ENCODE measurements at places on chromosomes 12 and 14.

- DNase-seq = no peak
Measured at GRCh38 chr12:72368298-72368697, 96.1 kb downstream of the TRHDE start.

DNA sequence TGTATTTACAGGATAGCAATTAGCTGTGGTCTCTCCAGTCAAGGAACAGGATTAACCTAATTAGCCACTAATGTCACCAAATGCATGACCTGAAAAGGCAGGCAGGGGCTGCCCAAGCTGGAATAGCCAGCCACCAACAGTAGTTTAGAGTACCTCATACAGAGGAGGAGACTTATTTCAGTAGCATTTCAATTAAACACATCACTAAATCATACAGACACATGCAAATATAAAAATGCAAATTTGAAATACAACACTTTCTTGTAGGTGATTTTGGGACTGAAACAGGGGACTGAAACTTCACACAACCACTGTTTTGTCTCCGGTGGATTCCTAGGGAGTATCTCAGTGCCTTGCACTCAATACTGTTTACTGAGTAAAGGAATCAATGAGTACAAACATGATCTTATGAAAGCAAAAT is 636 bp upstream of the IFNG-AS1 start:
- no peak for DNase-seq

DNA sequence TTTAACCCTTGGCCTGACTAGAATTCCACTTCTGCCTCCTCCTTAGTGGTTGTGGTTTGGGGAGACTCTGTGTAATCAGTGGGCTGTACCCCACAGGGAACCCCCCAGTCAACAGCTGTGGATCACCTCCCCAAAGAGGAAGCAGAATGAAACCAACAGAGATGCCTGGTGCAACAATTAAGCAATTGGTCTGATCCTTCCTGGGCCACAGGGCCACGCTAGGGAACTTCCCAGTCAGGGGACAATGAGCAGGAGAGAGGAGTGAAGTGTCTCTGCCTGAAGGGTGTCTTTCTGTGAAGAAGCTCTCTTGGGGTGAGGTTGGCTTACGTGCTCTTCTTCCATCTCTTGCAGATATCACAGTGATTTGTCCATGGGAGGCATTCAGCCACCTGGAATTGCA is 8.2 kb downstream of the PDE6H start:
- DNase-seq = no peak

DNA sequence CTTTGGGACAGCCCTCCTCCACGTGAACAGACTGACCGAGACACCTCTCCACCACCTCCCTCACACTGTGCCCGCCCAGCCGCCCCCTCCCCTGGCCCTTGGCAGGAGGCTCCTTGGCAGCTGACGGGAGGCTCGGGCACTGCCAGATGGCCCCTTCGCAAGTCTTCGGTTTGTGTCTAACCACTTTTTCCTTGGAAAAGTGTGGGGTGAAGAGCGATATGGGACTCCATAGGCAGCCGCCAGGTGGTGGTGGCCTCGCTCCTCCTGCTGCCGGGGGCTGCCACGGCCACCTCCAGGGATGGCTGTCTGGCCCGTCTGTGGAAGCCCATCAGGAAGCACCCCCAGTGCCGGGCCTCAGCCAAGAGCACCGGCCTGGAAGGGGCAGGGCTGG is 58.7 kb downstream of the LRCOL1 start:
- DNase-seq = no peak

DNA sequence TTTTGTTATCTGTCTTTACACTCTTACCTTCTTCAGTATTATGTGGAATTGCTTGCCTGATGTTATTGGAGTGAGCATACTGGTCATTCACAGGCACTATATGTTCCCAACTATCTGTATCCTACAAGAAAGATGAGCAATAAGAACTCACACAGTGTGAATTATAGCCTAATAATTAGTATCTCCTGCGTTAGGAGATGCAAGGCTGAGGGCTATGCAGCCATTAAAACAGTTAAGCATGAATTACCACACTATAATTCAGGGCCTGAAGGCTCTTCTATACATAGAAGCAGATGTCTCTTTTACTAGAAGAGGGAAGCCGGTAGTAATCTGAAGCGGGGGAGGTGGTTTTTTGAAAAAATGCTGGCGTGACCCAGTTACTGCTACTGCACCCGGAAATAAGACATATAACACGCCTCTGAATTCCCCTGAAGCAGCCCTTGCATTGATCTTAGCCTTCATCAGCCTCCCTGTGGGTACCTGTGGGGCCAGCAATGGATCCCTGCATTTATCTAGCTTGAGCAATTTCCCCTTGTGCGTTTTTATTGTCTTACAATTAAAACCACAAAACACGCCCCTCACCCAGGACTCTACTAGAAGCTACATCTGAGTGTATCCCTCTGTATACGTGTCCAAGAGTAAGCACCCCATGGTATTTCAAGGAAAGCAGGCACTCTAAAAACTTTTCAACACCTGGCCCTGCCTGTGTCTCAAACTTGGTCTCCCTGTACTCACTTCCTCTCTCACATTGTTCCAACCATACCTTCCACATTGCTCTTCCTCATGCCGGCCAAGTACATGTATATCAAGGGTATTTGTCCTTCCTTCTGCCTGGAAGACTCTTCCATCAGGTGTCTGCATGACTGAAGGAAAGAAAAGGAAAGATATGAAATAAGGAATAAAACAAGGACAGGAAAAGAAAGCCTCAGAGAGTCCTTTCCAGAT is 210.9 kb upstream of the ARID2 start:
- DNase-seq = no peak

GRCh38 chr12:19647806-19648556 is 208.7 kb downstream of the AEBP2 start:
- peak; percentile 29 for DNase-seq

DNA sequence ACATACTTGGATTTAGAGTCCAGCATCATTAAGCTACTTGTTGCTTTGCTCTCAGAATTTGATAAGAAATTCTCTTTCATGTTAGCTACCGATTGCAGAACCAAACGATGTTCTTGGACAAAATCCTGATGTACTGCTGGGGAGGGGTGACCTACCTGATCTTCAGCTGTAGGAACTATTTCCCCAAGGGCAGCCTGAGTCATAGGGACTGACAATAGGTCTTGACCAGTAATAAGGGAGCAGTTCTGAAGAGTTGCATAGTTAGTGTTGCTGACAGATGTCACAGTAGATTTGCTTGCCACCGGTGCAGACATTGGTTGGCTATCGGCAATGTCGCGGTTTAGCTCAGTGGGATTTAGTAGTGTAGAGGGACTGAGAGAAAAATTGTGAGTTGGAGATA is 10.6 kb downstream of the SIX4 start:
- no peak for DNase-seq

- peak; percentile 59 for DNase-seq
Measured at GRCh38 chr12:88658009-88658408, 77.7 kb upstream of the KITLG start.

GRCh38 chr12:128905003-128905544 is 51.8 kb downstream of the GLT1D1 start:
- no peak for DNase-seq

DNA sequence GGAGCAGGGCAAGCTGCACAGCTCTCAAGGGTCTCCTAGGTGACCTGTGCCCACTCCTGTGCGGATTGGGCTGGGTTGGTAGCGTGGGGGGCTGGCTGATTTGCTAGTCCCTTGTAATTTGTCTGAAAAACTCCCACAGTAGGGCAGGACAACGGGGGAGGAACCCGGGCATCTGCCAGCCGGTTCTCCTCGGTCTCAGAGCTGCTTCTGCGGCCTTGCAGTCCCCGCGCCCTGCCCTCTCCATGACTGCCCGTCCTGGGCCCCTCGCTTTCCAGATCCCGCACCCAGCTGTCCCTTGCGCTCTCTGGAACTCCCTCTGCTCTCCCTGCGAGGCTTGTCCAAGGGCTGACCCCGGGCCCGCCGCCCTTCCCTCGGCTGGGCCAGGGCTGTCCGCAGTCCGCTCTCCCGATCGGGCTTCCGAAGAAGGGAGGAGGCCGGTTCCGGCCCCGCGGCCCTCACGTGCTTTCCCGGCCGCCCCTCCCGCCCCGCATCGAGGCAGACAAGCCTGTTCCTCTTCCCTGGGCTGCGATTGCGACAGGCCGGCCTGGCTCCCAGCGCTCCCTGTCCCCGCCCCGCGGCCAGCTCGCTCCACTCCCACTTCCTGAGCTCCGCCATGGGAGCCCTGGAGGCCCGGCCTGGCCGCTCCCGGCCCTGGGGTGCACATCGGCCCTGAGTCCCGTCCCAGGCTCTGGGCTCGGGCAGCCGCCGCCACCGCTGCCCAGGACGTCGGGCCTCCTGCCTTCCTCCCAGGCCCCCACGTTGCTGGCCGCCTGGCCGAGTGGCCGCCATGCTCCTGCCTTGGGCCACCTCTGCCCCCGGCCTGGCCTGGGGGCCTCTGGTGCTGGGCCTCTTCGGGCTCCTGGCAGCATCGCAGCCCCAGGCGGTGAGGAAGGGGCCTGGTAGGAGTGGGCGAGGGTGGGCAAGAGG is at the start of gene LTBR:
LTBR (plus strand) TSS at position 591 of the 927 bp plus-strand sequence; CDS start at position 788, 197 bp downstream.
- peak; percentile 95 for DNase-seq

DNA sequence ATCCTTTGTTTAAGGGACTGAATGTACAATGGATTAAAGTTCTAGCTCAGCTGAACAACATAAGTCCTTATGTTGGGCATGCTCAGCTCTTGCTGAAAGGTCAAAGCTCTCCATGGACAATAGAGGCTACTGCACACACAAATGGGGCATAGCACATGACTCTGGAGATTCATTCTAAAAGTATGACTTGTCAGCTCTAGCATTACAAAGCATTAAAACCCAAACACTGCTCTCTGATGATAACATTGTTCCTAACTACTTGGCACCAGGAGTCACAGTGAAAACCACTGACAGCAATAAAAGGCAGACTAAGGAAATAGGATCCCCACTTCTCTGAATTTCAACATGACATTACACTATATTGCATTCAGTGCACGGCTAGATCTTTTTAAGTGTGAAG is 21.9 kb upstream of the FSCB start:
- DNase-seq = no peak

DNA sequence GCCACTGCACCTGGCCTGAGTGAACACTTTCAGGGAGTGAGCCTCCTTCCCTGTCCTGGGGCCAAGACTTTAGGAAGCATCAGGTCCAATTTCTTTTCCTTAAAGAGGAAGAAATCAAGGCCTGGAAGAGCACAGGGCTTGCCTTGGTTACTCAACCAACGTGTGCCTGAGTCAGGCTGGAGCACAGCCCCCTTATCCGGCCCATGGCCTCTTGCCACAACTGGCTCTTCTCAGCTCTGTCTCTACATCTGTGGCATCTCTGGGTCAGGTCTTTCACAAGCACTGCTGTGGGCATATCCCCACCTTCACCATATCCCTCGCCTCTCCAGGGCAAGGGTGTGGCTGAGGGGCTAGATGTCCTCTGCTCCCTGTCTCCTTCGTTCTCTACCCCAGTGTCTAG is 6.8 kb downstream of the MYH6 start:
- no peak for DNase-seq

GRCh38 chr12:120138366-120138765 is 21.8 kb upstream of the RAB35 start:
- DNase-seq = no peak

GRCh38 chr12:129966146-129966995 is 62.5 kb upstream of the TMEM132D start:
- no peak for DNase-seq

DNA sequence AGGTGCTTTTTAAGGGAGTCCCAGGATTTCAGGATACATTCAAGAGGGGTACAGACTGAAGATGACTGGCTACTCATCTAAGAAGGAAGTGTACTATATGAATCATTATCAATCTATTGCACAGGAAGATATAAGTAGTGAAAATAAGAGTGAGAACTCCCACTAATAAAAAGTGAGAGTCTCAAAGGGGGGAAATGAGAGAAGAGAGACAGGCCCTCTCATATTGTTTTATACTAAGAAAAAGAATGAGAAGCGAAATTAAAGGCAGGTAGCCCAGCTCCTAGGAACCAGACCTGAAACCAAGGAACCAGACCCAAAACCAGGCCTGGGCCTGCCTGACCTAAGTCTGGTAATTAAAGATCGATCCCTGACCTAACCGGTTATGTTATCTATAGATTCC is 54.6 kb downstream of the TESPA1 start:
- no peak for DNase-seq

GRCh38 chr12:12511895-12512711 is 50.6 kb downstream of the DUSP16 start:
- no peak for DNase-seq

GRCh38 chr12:106140223-106140986 is 1.7 kb upstream of the NUAK1 start:
- no peak for DNase-seq

DNA sequence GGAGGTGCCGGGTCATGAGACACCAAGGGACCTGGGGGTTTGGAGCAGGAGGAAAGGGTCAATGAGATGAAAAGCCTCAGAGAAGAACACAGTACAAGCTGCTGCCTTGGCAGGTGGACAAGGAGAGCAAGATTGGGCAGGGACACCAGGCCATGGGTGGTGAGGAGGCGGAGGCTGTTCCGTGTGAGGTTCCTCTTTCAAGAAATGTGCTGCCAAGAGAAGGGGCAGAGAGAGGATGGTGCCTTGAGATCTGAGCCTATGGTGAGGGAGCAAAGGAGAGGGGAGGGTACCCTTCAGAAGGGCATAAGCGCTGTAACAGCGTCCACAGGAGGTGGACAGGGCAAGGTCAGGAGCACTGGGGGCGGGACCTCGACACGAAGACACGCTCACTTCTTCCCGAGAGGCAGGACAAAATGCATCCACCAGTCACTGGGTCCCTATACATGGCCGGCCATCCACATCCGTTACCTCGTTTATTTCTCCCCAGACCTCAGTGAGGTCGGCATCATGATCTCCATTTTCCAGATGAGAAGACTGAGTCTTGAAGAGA is 100.2 kb downstream of the B4GALNT3 start:
- DNase-seq = no peak

GRCh38 chr14:48350971-48351370 is 675.6 kb upstream of the MDGA2 start:
- DNase-seq = no peak

- no peak for DNase-seq
Measured at GRCh38 chr14:94394025-94394493, 5.7 kb upstream of the SERPINA1 start.

DNA sequence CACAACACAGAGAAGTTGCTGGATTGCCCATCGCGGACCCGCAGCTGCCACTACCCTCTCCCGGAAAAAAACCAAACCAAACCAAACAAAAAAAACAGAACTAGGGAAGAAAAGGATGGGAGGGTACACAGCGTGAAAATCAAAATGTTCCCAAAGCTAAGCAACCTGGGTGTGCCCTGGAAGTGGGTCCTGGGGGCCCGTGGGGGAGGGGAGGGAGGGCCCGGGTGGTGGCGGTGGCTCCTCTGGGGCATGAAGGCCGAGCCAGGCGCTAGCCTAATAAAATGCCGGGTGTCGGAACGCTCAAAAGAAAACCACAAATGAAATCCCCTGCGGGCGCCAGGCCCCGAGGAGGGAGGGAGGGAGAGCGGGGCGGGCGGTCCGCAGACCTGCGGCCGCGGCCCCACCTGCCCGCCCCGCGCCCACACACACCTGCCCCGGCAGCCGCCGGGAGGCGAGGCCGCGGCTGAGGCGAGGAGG is 787 bp downstream of the HECTD4 start:
- no peak for DNase-seq

- DNase-seq = peak; percentile 33
Measured at GRCh38 chr14:99395909-99396530, 84.6 kb downstream of the SETD3 start.

- no peak for DNase-seq
Measured at GRCh38 chr14:101920271-101920670, 44.1 kb upstream of the DYNC1H1 start.

All from AG10803 (cell line).